ENCODE measurements at places on chromosomes 7 and 10.

- no peak for DNase-seq
Measured at GRCh38 chr10:77428691-77429395, 208.8 kb downstream of the KCNMA1 start.

DNA sequence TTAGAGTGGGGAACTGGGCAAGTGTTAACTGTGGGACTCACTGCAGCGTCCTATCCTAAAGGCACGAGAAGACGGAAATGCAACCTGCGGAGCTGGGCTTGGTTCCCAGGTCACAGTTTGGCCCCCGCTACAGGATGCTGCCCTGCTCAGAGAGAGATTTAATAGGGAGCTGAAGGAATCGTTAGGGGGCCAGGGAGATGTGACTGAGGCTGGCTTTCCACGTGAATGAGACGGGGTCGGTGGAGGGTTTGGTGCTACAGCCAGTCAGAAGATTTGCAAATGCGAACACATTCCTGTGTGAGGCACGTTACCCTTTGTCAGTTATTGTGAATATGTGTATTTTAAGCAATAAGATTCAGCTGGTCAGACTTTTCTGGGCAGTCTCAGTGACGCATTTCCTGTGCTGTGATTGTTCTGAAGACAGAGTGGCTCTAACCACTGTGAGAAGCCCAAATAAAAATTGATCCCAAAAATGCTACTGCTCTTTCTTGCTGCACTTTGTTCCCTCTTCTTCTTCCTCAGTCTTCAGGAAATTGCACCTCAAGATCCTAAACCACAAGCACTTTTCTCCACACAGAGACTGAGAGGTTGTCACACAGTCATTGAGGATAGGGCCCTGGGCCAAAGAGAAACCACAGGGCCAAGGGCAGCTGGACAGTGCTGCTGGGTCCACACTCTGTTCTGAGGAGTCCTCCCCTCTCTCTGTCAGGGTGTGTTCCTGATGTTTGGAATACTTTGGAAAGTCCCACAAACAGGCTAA is 21.2 kb downstream of the CYP17A1 start:
- DNase-seq: no peak

DNA sequence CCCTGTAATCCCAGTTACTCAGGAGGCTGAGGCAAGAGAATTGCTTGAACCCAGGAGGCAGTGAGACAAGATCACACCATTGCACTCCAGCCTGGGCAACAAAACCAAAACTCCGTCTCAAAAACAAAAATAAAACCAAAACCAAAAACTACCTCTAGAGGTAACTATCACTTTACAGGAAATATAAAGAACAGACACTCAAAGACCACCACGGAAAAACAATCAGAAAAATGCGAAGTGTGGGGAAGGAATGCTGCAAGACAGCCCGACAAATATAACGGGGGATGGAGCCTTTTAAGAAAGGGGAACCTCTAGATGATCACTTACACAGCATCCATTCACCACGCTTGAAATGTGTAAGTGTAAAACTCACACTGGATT is 4.3 kb downstream of the HNRNPF start:
- no peak for DNase-seq

GRCh38 chr7:91656541-91657482 is 223.7 kb downstream of the MTERF1 start:
- DNase-seq: no peak

GRCh38 chr10:48555310-48556042 is 49.4 kb downstream of the ARHGAP22 start:
- no peak for DNase-seq

GRCh38 chr7:127957886-127958285 is 73.4 kb downstream of the LRRC4 start:
- DNase-seq: no peak

DNA sequence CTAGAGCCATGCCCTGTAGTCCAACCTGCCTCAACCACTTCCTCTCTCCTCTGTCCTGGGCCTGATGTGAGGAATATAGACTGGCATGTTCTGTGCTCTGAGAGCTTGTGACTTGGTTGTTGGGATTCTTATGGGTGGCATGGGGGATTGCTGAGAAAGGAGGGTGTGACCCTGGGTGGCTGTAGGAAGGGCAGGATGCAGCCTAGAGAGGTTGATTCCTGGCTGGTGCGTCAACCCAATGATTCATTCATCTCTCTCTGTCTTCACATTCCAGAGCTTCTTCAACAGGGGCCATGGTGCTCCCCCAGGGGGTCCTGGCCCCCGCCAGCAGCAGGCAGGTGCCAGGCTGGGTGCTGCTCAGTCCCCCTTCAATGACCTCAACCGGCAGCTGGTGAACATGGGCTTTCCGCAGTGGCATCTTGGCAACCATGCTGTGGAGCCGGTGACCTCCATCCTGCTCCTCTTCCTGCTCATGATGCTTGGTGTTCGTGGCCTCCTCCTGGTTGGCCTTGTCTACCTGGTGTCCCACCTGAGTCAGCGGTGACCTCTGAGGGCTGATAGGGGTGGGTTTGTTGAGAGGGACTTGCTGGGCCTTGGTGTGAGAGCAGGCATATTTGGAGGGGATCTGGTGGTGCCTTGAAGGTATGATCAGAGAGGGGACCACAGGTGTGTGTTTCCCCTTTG is 2.6 kb downstream of the FAM241B start:
- no peak for DNase-seq

DNA sequence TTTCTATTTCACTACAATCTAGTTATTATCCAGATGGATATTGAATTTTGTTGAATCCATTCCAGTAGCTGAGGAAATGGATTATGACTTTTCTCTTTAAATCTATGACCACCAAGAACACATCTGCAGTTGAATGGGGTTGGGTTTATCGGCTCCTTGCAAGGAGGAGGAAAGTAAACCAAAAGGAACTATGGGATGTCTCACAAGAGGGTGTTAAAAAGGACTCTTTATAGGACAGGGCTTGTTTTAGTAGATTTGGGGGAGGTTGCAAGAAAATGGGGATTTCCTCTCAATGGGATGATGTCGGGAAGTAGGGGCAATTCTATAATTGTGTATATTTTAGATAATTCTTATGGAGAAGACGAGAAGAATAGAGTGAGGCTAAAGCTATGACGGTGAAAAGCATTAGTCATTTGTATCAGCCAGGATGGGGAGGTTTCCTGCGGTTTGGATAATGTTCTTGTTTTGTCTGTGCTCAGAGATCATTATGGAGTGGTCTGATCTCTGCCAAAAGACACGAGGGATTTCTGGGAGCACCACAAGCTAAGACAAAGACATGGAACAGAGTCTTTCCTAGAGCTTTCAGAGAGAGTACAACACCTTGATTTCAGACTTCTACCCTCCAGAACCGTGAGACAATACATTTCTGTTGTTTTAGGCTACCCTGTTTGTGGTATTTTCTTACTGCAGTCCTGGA is 5.3 kb upstream of the LRRC61 start:
- no peak for DNase-seq

- DNase-seq: no peak
Measured at GRCh38 chr10:102603946-102604345, 40.3 kb upstream of the TRIM8 start.

DNA sequence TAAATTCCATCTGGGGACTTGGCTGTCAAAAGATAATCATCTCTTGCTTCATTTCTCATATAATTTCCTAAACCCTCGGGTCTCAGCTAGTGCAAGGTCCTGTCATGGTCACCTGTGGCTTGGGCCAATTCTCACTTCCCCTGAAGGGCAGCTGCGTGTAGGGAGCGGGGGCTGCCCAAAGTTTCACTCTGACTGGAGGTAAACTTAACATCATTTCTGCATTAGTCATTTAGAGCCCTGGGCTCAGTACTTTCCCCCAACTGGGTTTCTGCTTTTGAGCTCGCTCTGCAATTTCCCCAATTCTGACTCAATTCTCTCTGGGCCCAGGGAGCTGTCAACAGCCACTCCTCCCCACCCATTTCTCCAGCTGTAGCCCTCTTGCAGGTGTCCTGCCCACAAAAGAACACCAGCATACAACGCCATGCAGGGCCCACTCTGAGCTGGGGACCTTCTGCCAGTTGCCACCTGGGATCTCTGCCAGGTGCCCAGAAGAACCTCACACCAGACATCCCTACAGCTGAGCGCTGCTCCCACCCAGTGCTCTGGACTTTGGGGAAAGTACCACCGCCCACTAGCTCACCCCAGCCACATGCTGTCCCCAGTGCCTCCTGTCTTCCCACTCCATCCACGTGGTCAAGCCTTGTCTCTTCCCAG is 37.9 kb downstream of the VOPP1 start:
- DNase-seq: peak; percentile 56

DNA sequence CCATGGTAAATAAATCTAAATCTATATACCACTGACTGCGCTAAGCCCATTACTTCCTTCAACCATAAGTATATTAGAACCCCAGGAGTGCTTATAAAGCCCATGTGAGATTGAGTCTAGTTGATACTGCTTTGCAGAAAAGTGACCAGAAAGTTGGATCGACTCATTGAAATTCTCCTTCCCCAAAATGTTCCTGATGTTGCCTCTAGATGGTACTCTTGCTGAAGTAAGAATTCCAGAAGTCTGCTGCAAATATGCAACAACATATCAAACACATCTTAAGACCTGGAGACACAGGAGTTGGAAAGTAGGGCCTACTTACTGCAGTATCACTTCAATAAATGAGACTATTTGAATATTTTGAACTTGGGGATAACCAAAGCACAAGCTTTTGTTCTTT is 550.8 kb downstream of the IPMK start:
- DNase-seq: no peak

DNA sequence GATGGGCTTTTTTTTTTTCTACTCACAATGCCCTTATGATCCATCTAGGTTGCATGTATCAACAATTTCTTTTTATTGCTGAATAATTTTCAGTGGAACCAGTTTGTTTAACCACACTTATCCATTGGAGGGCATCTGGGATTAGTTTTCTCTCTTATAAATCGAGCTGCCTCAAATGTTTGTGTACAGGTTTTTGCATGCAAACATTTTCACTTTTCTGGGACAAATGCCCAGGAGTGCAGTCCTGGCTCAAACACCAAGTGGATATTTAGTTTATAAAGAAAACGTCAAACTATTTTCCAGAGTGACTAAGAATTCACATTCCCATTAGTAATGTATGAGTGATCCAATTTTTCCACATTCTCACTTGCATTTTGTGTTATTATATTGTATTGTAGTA is 313.4 kb downstream of the CXCL12 start:
- DNase-seq: no peak

GRCh38 chr10:52438119-52438518 is 124.0 kb downstream of the DKK1 start:
- no peak for DNase-seq

DNA sequence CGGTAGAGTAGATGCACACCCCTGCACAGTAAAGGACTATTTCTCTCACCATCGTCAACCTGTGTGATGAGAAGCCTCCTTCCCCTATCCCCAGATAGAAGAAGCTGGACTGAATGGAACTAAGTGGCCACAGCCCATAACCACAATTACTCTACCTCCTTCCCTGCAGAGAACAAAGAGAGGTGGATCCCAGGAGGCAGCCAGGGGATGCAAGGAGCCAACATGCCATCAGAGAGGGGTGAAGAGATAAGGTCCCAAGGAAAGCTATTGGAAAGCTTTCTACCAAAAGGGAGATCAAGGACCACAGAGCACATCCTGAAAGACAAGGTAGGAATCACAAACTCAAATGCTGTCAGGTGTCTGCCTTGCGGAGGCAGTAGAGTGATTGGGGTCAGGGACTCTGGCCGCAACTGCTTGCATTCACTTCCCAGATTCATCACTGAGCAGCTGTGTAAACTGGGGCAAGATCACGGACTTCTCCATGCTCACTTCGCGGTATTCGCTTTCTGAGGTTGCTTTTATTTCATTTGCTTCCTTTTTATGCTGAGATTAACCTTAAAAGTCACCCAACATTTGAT is 81.6 kb upstream of the MYO3A start:
- no peak for DNase-seq

GRCh38 chr10:99536338-99537085 is 3.8 kb downstream of the NKX2-3 start:
- DNase-seq: no peak

- DNase-seq: no peak
Measured at GRCh38 chr10:28397229-28397628, 94.4 kb upstream of the MPP7 start.

GRCh38 chr10:105192146-105192545 is 551.1 kb downstream of the SORCS3 start:
- DNase-seq: no peak

- no peak for DNase-seq
Measured at GRCh38 chr10:90363799-90364483, 493.9 kb downstream of the HTR7 start.

GRCh38 chr10:62266611-62267010 is 2.0 kb downstream of the RTKN2 start:
- DNase-seq: no peak

DNA sequence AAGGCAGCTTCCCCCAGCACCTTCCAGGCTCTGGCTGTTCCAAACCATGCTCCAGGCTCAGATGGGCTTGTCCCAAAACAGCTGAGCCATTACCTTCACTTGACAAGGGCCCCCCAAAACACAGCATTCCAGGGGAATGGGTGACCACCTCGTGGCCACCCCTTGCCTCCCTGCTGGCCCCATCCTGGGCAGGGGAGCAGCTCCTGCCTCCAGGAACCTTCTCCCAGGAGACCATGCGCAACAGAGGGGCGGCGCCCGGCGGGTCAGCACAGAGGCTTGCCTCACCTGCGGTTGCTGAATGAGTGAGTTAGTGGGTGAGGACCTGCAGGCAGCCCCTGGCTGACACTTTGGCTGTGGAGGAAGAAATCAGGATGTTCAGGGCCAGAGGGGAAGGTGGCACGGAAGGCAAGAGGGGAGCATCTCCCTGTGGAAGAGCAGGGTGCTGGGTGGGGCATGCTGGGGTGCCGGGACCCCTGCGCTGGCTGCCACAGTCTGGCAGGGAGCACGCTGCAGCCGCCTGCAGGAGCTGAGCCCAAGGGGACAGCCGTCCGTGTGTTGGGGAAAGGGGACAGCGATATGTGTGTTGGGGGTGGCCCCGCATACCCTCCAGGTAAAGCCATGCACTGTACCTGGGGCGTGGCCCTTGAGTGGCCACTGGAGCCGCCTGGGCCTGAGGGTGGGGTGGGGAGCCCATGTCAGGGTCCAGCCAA is 54.7 kb downstream of the PWWP2B start:
- no peak for DNase-seq

- no peak for DNase-seq
Measured at GRCh38 chr10:101444058-101444898, 90.3 kb downstream of the BTRC start.

DNA sequence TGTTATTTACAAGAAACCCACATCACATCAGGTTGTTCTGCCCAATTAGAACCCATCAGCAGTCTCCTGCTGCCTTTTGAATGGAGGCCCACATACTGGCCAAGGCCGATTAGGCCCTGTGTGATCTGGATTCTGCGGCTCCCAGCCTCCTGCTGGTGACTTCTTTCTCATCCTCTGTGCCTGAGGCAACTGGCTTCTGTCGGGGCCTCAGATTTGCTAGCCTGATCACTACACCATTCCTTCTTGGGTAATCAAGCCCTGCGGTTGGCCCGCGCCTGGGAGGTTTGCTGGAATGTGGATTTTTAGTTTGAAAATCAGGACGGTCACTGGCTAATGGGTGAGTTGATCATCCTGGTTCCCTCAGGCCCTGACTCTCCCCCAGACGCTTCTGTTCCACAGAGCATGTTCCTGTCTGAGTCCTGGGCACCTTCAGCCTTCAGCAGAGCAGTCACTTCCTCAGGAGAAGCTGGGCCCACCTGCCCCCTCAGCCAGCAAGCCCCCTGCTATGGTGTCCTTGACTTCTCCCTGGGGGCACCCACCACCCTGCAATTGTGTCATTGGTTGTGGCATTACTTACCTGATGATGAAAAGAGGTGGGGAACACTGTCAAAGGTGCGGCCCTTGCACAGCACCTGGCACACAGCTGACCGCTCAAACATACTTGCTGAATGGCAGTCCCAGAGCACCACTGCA is 207.6 kb downstream of the PHTF2 start:
- no peak for DNase-seq

- no peak for DNase-seq
Measured at GRCh38 chr10:69279110-69279509, 814 bp downstream of the HK1 start.
